ENCODE measurements at places on chromosomes 3 and 15. TPM values are rescaled to one million over a fixed set of nuclear protein-coding genes. Genes with fewer than 3 reads are reported as not detected.

The FANCD2OS gene
- total RNA-seq: not detected

DNA sequence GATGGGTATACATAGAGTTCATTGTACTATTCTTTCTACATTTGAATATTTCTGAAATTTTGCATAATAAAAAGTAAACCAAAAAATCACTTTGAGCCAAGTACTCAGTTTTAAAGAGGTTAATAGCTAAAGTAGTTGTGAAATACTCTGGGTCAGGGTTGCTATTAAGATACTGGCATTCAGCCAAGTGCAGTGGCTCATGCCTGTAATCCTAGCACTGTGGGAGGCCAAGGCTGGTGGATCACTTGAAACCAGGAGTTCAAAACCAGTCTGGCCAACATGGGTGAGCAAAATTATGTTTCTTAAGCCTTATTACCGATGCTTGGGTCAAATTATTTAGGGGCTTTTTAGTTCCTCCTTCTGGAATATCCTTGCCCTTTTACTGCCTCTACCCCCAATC is 122.0 kb upstream of the MELTF start:
- no peak for DNase-seq

GRCh38 chr3:171516765-171517164 is 56.6 kb upstream of the TNIK start:
- no peak for DNase-seq

- no peak for DNase-seq
Measured at GRCh38 chr15:52529341-52529924, 753 bp upstream of the MYO5A start.

The SLC9C1 gene
- not detected for total RNA-seq

The SLC28A2 gene
- total RNA-seq: not detected

GRCh38 chr3:129327510-129327909 is 48.8 kb downstream of the HMCES start:
- no peak for DNase-seq

Measured in breast epithelium (tissue), 4 donors.